ENCODE measurements at places on chromosomes 4 and X.
A peak's percentile ranks its signal among the peaks of the same experiment; 100 is the strongest.

GRCh38 chr4:33911959-33912358, 2332.4 kb downstream of the ARAP2 start:
- no peak for DNase-seq

DNA sequence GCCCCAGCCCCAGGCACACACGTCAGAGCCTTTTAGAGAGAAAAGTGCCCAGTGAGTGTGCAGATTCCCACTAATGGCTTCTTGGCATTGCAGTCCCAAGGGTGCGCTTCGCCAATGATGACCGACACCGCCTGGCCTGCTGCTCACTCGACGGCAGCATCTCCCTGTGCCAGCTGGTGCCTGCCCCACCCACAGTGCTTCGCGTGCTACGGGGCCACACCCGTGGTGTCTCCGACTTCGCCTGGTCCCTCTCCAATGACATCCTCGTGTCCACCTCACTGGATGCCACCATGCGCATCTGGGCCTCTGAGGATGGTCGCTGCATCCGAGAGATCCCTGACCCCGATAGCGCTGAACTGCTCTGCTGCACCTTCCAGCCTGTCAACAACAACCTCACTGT, 2.9 kb downstream of the WDR13 start:
- DNase-seq: no peak

DNA sequence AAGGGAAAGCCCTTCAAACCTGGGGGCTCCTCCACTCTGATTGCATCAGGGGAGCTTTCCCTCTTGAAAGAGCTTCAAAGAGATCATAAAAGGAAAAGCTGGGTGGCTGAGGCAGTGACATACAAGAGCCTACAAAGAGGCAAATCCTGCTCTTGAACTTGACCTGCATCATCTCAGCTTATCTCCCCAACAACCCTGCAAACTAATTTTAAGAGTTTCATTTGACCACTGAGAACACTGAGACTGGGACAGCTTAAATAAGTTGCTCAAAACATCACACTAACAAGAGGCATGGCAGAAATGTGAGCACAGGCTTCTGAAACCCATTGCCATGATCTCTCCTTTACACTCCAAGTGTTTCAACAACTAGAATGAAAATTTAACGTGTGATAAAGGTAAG, 101.6 kb upstream of the PPARGC1A start:
- DNase-seq: no peak

GRCh38 chr4:33628296-33628695, 2616.0 kb downstream of the ARAP2 start:
- DNase-seq: no peak

DNA sequence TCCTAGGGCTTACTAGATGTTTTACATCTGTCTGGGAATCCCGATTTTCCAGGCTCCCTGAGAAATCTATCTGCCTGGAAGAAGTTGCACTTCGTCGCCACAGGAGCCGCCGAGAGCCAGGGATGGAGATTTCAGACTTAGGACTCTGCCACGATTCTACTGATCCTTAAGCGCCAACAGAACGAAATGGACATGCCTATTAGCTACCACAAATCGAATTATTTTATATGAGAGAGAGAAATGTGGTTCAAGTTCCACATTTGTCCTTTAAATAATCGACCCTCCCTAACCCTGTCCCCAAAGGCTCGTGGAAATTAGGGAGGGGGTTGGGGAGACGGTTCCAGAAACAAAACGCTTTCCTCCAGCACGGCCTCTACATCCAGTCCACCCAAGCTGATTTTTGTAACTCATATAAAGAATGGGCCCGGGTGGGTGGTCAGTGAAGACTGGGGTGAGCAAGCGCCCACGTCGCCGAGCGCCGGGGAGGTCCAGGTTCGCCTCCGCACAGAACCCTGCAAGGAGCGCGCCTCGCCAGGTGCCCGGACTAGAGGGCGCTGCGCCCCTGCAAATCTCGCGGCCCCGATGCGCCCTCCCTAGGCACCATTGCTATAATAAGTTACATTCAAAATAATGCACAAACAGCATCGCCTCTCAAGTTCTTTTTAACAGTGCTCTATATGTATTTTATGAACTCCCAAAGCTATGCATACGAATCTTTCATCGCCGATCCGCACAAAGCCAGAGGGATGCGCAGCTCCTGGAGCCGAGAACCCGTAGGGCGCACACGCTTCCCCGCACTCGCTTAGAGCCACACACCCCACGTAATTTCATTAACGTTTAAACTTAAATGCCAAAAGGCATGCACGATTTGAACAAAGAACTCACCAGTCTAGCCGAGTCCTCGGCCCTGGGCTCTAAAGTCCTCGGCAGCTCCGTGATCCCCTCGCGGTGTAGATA, 2.1 kb upstream of the FAT1 start:
- peak; percentile 31 for DNase-seq

GRCh38 chrX:51568586-51568985, 50.1 kb downstream of the CENPVL3 start:
- no peak for DNase-seq

GRCh38 chr4:8192748-8193738, 6.0 kb upstream of the SH3TC1 start:
- DNase-seq: peak; percentile 43

DNA sequence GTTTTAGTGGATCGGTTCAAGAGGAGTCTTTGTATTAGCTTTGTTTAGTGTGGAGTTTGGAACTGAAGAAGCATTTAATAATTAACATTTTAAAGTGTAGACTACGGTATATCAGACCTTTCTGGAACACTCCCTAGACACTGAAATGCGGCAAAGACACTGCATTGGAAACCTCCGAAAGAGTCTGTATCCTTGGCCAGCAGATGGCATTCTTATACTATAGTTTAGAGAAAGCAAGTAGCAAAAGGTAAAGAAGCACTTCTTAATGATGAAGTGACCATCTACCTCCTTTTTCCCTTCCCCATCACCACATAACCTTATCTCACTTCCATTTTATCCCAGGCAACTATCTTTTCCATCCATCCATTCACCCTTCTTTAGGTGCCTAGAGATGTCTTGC, 7.6 kb downstream of the FABP2 start:
- no peak for DNase-seq

GRCh38 chrX:132406106-132406505, 82.7 kb downstream of the MBNL3 start:
- no peak for DNase-seq

GRCh38 chrX:57822398-57822797, 87.9 kb downstream of the ZXDA start:
- no peak for DNase-seq

DNA sequence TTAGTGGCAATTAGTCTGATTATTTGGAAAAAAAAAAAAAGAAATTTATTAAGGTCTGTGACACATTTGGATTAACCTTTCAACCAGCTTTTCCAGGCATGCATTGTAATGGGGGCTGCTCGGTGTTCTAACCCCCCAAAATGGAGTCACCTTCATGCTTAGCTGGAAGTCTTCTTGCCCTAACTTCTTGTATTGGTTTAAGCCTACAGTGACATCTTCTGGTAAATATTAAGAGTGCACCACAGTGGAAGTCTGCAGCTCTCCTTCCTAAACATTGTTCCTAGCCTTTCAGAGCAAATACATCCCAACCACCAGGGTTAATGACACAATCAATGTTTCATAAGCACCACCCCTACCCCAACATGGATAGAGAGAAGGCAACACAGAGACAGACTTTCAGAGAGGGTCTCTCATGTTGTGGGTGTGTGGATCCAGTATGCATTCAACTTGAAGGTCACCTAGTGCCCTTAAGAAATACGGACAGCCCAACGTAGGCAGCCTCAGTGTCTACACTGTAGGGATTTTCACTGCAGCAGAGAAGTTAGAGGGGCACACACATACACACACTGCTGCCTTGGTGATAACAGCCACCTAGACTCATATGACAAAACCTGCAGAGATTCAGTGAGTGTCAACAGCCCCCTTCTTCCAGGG, 142.9 kb upstream of the MBNL3 start:
- no peak for DNase-seq

DNA sequence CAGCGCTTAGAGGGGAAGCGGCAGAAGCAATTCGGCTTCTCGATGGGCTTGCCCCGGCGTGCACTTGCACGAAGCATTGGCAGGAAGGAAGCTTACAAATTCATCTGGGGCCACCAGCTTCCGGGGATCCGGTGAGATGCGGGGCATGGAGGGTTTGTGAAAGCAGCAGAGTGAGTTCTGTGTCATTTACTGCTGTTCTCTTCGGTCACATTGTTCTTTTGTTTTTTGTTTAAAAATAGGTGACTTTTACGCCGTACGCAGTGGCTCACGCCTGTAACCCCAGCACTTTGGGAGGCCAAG, 47.0 kb downstream of the ASMT start:
- DNase-seq: no peak

- DNase-seq: no peak
Measured at GRCh38 chr4:51878431-51878830, 35.5 kb downstream of the DCUN1D4 start.

DNA sequence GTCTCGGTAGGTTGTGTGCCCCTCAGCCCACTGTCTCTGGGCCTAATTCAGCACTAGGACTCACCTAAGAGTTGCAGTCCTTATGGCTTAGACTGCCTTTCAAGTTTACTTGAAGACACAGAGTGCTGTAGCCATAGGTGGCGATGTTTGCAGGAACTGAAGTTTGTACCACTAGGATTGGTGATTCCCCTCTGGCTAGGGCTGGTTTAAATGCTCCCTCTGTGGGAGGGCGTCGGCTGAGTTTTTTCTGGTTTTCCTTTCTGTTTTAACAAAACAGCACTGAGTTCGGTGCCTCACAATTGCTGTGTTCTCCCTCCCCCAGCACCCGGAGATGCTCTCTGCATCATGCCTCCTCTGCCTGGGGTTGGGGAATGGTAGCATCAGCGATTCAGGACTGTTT, 480.9 kb downstream of the PCDH11X start:
- DNase-seq: no peak

DNA sequence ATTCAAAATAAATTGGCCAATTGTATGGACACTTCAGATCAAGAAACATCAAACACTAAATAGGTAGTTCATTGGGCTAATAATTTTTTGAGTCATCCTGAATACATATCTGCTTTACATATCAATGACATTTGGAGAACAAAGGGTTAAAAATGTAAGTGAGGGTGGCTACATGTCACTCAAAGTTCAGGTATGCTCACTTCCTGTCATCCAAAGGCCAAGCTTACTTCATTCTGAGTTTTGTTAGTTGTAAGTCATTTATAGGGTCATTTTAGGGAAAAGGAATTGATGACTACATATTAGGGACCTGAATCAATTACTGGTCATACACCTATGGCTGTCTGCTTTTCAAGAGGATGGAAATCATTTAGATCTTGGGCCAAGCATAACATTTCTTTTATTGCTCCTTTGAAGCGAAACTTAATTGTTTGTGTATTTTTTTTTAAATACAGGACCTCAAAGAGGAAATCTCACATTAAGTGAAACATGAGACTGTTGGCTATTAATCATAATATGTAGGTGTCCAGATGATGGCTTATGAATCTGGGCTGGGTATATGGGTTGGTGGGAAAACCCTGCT, 119.2 kb upstream of the LEF1 start:
- no peak for DNase-seq

DNA sequence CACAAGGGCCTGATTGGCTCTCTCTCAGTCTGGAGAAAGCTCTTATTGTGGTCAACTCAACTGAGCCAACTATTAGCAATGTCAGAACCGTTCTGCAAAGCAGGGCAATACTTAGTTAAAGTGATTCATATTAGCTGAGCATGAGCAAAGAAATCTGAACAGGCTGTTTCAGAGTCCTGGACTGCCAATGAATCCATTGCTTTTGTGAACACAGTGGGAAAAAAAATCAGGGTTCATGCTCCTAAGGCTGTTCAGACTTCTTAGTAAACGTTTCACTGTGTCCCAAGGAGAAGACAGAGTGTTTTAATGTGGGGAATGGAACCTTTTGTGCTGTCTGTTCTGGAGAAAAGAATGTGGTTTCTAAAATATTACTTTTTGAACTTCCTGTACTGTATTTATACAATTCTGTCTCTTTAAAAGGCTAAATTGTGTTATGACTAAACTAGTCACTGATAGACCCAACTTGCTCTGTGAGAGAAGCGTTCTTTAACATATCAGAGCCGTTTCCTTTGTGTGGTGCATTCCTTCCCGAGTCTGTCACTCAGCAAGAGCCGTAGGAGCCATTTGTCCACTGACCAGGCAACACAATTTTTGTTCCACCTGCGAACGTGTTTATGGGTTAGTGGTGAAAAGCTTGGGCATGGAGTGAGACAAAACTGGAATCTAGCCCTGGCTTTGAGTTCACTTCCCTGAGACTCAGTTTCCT, 366.1 kb downstream of the FBXO8 start:
- no peak for DNase-seq

DNA sequence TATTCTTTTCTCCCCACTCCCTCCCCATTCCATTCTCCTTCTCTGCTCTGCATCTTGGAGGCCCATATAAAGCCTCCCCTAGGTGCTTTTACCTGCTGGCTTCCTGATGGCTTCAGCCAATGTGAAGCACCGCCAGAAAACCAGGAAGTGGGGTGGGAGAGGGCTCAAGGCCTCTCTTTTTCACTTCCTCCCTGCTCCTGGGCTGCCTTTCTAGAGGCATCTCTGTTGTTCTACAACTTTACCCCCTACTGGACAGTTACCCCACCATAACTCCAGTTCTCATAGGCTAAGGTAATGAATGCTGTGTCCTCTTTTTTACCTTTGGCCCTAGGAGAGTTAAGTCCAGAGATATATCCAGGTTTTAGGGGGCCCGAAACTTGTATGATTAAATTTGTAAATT, 62.4 kb upstream of the PPARGC1A start:
- no peak for DNase-seq

GRCh38 chrX:109710181-109710580, 22.9 kb downstream of the ACSL4 start:
- no peak for DNase-seq

- DNase-seq: no peak
Measured at GRCh38 chr4:107278791-107279483, 242.8 kb upstream of the DKK2 start.

DNA sequence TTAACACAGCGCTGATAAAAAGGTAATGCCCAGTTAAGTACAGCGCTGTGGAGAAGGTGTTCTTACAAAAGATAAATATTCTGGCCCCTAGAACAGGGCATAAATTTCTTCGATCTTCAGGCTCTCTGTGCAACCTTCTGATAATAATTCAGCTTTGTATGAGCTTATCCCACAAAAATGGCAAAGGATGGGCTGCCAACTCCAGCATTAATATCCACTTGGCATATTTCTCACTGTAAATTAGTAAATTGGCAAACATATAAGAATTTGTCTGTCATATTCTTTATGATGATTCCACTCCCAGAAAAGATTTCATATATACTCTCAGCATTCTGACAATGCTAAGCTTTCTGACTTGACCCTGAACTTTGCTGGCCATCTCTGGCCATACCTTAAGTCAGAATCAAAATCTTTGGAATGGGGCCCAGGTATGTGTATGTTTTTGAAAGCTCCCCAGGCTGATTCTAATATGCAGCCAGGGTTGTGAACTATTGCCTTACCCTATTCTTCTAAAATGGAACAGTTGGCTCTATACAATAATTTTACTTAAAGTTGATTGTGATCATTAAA, 134.8 kb downstream of the FRYL start:
- DNase-seq: no peak

GRCh38 chrX:54695231-54695630, 102.8 kb downstream of the ITIH6 start:
- no peak for DNase-seq

- DNase-seq: no peak
Measured at GRCh38 chrX:136194536-136194935, 47.2 kb downstream of the FHL1 start.

Measured in activated T-cell treated with anti-CD3 and anti-CD28 coated beads, Interleukin-2, amount 50 U/mL, for 48 hours (primary cell).